ENCODE measurements at places on chromosomes 12 and 14.

DNA sequence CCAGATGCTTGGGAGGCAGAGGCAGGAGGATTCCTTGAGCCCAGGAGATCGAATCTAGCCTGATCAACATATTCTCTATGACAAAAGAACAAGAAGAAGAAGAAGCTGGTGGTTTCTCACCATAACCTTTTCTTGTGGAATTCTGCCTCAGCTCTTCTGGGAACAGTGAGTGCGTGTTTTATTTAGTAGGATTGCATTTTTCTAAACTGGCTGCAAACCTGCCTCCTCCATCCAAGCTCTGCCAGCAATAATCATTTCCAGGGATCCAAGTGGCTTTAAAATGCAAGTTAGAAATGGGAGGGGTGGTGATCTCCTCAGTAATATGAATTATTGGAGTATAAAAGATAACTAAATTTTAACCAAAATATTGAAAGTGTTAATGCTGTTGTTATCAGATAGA is 46.1 kb upstream of the MMP17 start:
- no peak for DNase-seq

DNA sequence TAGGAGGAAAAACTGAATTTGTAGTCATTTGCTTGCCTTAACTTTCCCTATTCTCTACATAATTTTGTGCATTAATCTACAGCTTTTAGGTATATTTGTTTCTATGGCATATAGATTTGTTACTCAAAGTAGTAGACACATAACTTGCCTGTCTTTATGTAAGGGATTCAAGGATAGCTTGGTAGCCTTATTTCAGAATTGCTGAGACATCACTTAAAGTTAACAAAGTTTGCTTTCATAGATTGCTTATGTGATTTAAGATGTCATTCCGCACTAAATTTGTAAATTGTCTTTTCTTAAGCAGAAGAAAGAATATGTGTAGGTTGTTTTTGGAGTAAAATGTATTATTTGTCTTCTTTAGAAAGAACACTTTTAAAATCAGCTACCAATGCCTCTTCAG is 477.7 kb upstream of the NOVA1 start:
- no peak for DNase-seq

DNA sequence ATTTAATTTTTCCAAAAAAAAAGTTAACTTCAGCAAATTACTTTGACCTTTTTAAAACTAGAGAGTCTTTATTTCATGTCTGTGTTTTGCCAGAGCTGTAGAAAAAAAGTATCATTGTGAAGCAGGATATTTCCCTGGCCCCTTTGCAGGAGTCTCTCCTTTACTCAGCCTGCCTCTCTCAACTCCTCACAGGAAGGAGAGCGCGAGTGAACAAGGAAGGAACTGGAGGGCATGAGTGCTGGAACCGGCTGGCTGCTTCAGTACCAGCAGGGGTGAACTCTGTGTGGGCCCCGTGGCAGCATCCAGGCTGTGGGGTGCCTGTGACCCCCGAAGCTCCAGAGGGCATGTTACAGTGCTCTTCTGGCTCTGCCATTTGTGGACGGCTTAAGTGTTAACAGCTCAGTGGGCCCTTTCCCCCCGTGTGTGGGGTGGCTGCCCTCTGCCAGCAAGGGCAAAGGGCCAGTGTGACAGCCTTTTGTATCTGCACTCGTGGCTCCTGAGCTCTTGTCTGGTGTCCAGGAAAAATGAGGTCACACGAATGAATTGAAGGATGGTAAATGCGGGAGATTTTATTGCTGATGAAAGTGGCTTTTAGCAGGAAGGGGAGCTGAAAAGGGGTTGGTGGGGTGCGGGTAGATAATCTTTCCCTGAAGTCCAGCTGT is 76.6 kb upstream of the KCNH3 start:
- DNase-seq, result no peak

GRCh38 chr12:94263011-94263811 is 114.8 kb downstream of the PLXNC1 start:
- peak; percentile 57 for DNase-seq

DNA sequence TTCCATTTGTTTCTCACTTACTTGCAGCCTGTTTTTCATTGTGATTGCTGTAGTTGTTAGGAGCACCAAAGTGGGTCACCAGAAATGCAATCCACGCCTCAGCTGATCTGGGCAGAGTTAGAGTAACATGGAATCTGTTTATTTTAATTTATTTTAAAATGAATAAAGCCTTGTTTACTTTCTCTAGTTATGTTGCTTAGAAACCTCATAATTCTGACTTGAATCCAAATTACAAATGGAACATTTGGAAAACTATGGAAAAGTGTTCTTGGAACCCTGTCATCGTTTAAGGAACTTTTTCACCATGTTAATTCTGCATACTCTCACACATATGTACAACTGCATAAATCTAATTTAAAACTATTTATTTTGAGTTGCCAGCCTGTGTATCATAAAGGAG is 92.2 kb upstream of the DAAM1 start:
- no peak for DNase-seq
